CD8-positive, alpha-beta memory T cell (primary cell): ENCODE measurements at places on chromosomes 16 and 17. TPM values are rescaled to one million over a fixed set of nuclear protein-coding genes. Genes with fewer than 3 reads are reported as not detected.
A peak's percentile ranks its signal among the peaks of the same experiment; 100 is the strongest.

COX11 gene
- total RNA-seq, result 54.8 TPM

DNA sequence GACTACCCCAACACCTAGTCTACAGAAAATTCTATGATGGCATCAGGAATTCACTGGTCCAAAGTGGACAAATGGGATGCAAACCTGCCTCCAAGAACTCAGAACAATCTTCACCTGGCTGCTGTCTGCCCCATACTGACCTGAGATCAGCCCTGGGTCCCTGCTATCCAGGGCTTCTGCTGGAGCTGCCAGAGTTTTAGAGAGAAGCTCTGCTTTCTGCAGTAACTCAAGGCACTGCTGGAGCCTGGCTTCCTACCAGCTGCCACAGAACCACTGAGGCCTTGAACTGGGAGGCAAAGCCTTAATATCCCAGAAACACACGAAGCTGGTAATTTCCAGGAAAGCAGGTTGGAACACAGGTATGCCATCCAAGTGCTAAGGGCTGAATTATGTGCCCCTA, 7.5 kb downstream of the TMEM170A start:
- no peaks in the 10 kb centered on the region for H3K27me3 ChIP-seq
- H3K36me3 ChIP-seq, result no peaks in the 10 kb centered on the region
- H3K27ac ChIP-seq, result no peak overlapping the region
- H3K4me3 ChIP-seq, result no peak overlapping the region
- H3K4me1 ChIP-seq, result peaks cover 18% of the 10 kb centered on the region

GRCh38 chr16:57372372-57373116, at the start of gene CX3CL1:
TSS of gene CX3CL1 (plus strand) at chr16:57372490. CDS start at chr16:57372569, 79 bp downstream.
- H3K4me1 ChIP-seq, result no peaks in the 10 kb centered on the region
- no peak within 1 kb of the TSS for H3K27ac ChIP-seq
- H3K36me3 ChIP-seq, result no peaks in the 10 kb centered on the region
- no peak for DNase-seq
- no peaks in the 10 kb centered on the region for H3K27me3 ChIP-seq

DNA sequence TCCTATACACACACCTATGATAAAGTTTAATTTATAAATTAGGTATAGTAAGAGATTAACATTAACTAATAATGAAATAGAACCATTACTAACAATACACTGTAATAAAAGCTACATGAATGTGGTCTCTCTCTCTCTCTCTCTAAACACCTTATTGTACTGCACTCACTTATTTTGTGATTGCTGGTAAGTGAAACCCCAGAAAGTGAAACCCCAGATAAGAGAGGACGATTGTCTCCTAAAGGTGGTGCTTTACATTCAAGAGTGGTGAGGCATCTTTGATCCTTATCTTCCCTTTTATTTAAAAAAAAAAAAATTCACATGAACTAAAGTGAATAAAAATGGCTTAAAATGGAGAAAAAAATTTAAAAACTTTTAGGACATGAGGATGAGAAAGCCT, 80.1 kb upstream of the TRAP1 start:
- DNase-seq, result no peak
- H3K27me3 ChIP-seq, result no peaks in the 10 kb centered on the region
- H3K4me3 ChIP-seq, result no peak overlapping the region

DNA sequence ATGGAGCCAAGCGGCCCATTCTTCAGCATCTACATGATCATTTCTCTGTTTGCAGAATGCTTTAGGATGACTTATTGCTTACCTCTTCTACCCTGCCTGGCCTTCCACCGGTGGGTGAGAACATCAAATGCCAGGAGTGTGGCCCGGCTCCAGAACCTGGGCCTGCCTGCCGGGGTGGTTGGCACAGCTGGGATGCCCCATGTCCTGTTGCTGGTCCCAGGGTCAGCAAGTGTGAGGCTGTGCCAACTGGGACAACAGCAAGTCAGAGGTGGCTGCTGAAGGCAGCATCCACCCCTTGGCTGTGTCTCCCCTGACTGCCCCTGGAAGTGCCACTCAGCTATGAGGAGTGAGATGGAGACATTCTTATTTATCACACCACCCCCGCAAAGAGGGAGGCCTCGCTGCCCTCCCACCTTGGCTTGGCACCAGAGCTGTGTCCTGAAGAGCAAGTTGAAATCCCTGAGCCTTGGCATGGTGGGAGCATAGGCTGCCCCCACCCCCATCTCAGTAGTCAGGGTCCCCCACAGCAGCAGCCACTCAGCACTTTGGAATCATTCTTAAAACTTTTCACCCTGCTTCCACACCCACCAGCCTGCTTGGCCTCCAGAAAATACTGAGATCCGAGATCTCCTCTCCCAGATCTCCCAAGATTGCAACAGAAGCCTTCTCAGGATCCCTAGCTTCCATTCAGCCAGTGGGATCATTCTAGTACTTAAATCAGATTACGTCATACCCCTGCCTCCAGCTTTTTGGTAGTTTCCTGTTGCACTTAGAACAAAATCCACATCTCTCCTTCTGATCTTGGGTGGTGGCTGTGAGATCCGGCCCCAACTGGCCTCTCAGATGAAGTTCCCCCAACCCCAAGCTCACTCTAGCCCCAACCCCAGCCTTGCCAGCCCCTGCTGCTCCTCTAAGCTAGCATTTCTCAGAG, 127.5 kb downstream of the SOCS1 start:
- no peaks in the 10 kb centered on the region for H3K27me3 ChIP-seq
- H3K4me3 ChIP-seq, result no peak overlapping the region
- H3K36me3 ChIP-seq, result peaks cover 15% of the 10 kb centered on the region
- H3K27ac ChIP-seq, result peak overlapping the region; percentile 61
- DNase-seq, result no peak

DNA sequence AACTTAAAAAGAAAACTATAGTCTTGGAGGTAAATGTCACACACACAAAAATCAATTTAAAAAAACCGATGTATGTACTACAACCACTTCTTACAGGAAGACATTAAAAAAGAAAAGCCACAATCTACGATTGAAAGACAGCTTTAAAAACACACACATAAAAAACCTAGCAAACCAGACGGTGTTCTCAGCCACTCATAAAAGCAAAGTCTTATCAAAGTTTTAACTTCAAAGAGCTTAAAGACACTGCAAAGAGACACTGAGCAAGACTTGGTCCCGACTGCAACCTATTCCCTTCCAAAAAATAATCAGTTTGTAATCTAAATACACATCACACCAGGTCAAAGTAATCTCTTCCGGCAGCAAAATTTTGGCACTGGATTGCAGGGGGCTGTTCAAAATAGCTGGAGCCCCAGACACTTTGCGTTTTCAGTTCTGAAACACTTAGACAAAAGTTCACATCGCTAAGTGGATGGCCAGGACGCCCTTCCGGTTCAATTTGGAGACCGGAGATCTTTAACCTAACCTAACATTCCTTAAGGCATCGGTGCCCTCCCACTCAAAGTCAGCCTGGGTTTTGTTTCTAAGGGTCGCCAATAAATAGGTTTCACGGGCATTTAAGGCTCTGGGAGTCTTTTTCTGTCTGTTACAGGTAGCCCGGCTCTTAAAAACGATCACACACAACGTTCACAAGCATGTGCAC, 2.6 kb downstream of the ZCCHC14 start:
- no peak overlapping the region for H3K27ac ChIP-seq
- no peaks in the 10 kb centered on the region for H3K36me3 ChIP-seq
- DNase-seq, result no peak
- no peaks in the 10 kb centered on the region for H3K27me3 ChIP-seq
- peaks cover 60% of the 10 kb centered on the region for H3K4me1 ChIP-seq
- peak overlapping the region; percentile 35 for H3K4me3 ChIP-seq

- H3K36me3 ChIP-seq, result no peaks in the 10 kb centered on the region
- no peaks in the 10 kb centered on the region for H3K27me3 ChIP-seq
- no peak overlapping the region for H3K27ac ChIP-seq
- peak; percentile 13 for DNase-seq
Observed at GRCh38 chr17:74960570-74961342, 11.8 kb downstream of the HID1 start.

- H3K4me3 ChIP-seq, result no peak overlapping the region
- no peak overlapping the region for H3K27ac ChIP-seq
- H3K36me3 ChIP-seq, result no peaks in the 10 kb centered on the region
- no peaks in the 10 kb centered on the region for H3K4me1 ChIP-seq
- peak; percentile 64 for DNase-seq
Observed at GRCh38 chr17:64418506-64419339, 28.1 kb upstream of the PECAM1 start.

DNA sequence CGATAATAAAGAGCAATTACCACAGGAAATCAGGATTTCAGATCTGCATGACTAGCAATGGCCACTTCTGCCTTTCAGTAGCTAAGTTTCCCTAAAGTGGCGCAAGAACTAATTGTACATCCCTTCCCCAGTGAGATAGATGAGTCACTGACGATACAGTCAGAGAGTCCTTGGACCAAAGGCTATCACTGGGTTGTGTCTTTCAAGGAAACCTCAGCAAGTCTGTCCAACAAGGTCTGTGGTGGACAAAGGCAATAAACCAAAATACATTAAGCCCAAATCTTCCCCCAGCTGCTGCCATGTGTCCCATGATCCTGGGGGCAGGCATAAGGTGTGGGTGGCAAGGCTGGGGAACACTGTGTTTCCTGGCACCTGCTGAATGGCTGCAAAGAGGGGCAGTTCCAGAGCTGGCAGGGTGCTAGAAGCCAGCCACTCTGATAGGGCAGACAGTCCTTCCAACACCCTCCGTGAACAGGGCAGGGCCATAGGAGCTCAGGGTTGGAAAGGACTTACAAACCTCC, 20.5 kb upstream of the MTMR4 start:
- H3K27ac ChIP-seq, result no peak overlapping the region
- no peaks in the 10 kb centered on the region for H3K36me3 ChIP-seq
- H3K4me1 ChIP-seq, result peaks cover 5% of the 10 kb centered on the region
- peaks cover 9% of the 10 kb centered on the region for H3K27me3 ChIP-seq

DNA sequence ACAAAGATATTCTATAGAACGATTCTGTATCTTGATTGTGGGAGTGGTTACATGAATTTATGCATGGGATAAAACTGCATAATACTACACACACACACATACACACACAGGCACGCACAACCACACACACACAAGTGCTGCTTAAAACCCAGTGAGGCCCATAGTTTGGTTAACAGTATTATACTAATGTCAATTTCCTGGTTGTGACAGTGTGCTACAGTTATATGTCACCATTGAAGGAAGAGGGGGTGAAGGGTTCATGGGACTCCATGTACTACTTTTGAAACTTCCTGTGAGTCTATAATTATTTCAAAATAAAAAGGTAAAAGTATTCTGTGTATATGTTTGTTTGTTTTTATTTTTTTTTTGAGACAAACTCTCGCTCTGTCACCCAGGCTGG, 8.1 kb downstream of the ZC3H7A start:
- H3K27me3 ChIP-seq, result no peaks in the 10 kb centered on the region
- H3K36me3 ChIP-seq, result no peaks in the 10 kb centered on the region
- no peak overlapping the region for H3K27ac ChIP-seq
- H3K4me3 ChIP-seq, result no peak overlapping the region
- no peak for DNase-seq

GRCh38 chr16:55662644-55663031, 6.8 kb downstream of the SLC6A2 start:
- H3K4me3 ChIP-seq, result no peak overlapping the region
- H3K27ac ChIP-seq, result no peak overlapping the region
- no peak for DNase-seq
- H3K36me3 ChIP-seq, result no peaks in the 10 kb centered on the region
- H3K27me3 ChIP-seq, result no peaks in the 10 kb centered on the region
